ENCODE measurements at places on chromosomes 4 and X.

DNA sequence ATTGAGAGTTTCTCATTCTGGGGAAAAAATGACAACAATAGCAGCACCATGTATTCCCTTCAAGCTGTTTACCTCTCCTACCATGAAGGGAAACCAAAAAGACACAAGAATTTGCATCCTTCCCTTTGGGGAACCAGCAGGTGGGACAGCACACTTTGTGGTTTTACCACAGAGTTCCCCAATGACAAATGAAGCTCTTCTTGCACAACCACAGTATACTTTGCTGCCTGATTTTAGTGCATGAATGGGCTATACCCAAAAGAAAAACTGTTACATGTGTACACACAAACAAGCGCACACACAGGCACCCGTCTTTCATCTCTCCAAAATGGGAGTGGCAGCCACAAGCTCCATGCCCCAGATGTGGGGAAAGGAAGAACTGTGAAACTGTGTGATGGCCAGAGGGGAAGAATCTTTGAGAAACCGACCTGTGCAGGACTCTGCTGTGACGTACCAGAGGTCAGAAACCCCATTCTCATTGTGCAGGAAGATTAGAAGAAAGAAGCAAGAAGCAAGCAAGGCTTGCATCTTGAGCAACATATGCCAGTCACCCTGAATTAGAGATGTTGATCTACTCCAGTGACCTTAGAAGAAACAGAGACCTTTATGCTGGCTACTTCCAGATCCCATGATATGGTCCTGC lies 2.7 kb upstream of the MAML3 start:
- peak; percentile 0 for DNase-seq

DNA sequence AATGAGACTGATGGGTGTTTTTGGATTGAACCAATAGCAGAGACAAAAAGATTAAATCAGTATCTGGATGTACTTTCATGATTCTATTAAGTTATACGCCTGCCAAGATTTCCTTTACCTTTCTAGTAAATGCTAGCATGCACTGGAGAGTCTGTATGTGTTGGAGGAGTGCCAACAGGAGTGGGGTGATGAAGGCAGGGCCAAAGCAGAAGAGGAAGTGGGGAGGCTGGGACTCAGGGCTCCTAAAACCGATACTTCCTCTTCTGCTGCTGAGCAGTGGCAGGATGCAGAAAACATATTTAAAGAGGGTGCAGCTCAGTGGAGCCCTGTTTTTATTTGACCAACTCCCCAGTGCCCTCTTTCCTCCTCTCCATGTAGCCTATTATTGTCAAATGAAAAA lies 5.6 kb downstream of the CYSLTR1 start:
- peak; percentile 0 for DNase-seq

- no peak for DNase-seq
Measured at GRCh38 chr4:162557516-162558106, 393.8 kb upstream of the FSTL5 start.

- DNase-seq, result no peak
Measured at GRCh38 chrX:139078761-139079280, 367.3 kb upstream of the FGF13 start.

- no peak for DNase-seq
Measured at GRCh38 chr4:67727124-67727850, 26.3 kb upstream of the UBA6 start.

DNA sequence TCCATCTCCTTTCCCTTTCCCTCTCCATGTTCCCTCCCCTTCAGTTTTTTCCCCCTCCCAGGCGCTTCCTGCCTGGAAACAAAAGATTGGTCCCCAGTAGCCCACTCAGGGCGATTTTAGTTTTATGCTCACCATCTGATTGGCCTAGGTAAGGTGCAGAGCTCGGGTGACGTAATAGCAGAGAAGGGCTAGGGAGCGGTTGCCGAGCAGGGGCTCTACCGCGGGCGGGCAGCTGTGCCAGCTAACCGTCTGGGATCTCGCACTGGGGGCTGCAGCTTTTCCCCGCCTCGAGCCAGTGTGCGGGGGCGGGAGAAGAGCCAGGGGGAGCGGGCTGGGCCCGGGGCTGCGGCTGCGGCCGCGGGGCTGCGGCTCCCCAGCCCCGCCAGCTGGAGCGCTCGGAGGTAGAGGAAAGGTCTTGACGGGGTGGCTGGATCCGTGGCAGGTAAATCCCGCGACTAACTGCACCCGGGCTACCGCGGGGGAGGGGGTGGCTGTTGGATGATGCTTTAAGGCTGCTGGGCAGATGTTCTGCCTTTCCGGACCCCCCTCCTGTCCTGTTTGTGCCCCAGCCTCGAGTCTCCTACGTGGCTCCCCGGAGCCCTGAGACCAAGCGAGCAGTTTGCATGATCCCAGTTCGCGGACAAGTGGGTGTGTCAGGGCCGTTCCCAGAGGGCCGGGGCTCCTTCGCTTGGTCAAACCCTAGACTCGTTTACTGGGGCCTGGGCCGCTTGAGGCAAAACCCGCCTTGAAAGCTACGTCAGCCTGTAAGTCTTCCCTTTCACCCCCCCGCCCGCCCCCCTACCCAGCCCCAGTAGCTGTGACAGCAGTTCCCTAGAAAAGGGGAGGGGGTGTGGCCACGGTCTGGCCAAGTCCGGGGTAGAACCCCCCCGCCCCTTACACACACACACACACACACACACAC lies at the start of gene PAK3:
PAK3 (plus strand) TSS at position 218 of the 922 bp plus-strand sequence. CDS start 26,913 bp downstream, outside the sequence.
- no peak for DNase-seq

DNA sequence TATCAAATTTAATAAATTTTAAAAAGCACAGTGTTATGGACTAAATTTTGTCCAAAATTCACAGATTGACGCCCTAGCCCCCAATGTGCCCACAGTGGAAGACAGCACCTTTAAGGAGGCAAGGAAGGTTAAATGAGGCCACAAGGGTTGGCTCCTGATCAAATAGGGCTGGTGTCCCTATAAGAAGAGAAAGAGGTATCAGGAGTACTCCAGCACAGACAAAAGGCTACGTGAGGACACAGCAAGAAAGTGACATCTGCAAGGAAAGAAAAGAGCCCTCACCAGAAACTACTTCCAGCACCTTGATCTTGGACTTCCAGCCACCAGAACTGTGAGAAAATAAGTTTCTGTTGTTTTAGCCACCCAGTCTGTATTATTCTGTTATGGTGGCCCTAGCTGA lies 48.8 kb downstream of the FAM13A start:
- DNase-seq, result no peak
